Transverse colon (tissue), 4 donors: ENCODE measurements at places on chromosomes 13 and 19.

- no peak for DNase-seq
Observed at GRCh38 chr13:36745436-36745835, 71.6 kb downstream of the SERTM1 start.

- no peak for DNase-seq
Observed at GRCh38 chr13:39542361-39542760, 60.6 kb downstream of the LHFPL6 start.

GRCh38 chr13:71218960-71219359, 648.0 kb downstream of the DACH1 start:
- DNase-seq: no peak

GRCh38 chr19:16419669-16420335, 52.0 kb downstream of the EPS15L1 start:
- DNase-seq: no peak

DNA sequence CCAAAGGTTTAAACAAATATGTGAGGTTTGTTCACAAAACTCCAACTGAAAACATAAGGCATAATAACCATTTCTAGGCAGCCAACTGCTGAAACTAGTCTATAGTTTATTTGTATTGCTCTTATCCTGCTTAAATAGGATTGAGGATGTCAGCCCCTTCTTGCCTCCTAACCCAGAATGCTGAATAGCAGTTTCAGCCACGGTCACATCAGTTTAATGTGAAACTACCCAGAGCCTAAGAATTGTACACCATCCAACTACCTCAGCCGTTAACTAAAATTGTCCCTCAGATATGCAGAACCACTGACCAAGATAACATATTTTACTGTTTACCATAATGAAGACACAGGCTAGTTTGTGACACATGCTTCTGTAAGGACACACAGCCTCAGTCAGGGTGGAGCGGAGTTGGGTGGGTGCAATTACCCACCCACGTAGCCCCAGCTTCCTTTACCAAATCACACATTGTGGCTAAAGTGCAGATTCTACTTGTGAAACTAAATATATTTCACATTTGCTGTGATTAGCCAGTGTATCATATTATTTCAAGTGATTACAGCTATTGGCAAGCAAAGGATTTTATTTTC, 259.9 kb downstream of the EFNB2 start:
- no peak for DNase-seq

DNA sequence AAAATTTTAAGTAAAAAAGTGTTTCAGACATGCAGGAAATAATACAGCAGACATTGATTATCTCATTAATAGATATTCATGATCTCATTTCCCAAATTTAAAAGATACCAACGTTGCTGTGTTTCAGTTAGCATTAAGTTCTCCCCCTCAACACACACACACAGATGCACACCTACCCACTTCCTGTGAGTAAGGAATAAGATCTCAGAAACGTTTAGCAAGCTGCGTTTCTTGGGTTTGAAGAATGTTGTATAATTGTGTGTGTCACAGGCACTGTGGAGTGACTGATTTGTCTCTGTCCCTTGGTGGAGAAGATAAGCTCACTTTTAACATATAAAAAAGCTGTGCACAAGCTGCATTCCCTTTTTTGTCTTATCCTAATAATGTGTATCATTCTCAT, 196.8 kb downstream of the PDS5B start:
- no peak for DNase-seq

DNA sequence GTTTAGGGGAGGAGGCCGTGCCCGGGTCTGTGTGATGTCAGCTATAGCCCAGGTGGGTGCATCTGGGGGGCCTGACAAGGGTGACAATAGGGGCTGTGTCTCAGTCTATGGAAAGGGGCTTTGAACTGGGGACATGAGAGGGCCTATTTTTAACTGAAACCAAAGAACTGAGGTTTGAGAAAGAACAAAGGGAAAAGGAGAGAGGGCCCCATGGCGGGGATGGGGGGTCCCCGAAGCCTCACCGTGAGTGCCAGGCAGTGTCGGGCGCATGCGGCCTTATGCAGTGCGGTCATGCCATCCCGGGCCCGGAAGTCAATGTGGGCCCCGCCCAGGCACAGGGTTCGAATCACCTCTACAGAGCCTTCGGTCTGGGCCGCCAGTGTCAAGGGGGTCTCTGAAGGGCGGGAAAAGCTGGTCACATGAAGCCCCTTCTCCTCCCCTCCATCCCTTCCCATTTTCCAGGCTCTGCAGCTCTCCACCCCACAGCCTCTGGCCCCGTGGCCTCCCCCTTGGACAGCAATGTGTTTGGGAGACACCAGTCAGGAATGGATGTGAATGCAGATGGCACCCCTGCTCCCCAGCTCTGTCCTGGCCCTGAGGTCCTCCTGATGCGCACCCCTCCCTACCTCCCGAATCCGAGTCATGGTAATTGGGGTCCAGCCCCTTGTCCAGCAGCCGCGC, 5.9 kb downstream of the SHANK1 start:
- no peak for DNase-seq

- DNase-seq: peak; percentile 76
Observed at GRCh38 chr13:76813891-76814290, 72.3 kb downstream of the KCTD12 start.

- no peak for DNase-seq
Observed at GRCh38 chr13:61880578-61881283, 465.1 kb upstream of the PCDH20 start.

DNA sequence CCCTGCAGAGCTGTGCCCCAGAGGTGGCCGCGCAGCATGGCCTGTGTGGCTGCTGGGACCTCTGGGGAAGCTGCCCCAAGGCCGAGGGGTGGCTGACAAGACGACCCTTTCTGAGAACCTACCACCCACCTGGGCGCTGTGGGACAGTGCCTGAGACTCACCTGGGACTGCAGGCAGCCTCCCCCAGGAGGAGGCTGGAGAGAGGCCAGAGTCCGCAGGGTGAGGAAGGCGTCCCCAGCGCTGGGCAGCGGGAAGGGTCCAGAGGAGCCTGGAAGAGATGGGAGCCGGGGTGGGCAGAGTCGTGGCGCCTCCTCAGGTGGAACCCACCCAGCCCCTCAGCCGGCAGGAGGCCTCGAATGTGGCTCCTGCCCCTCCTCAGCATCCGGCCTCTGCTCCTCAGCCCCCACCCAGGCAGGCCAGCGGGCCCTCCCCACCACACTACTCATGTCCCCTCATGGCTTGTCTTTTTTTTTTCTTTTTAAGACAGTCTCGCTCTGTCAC, 25.3 kb downstream of the CILP2 start:
- no peak for DNase-seq

GRCh38 chr19:33304371-33304759, 2.0 kb upstream of the CEBPA start:
- no peak for DNase-seq

- no peak for DNase-seq
Observed at GRCh38 chr13:37597477-37598025, 1.0 kb downstream of the POSTN start.

DNA sequence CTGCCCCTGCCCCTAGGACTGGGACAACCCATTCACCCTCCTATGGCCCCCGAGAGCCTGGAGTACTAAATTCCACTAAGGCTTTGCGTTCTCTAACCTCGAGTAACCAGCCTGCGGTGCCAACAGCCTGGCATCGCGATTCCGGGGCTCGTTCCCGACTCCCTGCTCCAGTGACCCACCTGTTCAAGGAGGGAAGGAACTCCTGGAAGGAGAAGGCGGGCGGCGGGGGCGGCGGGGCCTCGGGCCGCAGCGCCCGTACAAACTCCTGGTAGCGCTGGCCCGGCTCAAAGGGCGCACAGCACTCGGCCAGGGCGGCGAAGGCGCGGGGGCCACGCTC, 6.3 kb downstream of the GMIP start:
- DNase-seq: no peak

GRCh38 chr19:29965492-29965891, 23.5 kb downstream of the URI1 start:
- DNase-seq: no peak
